ENCODE measurements at places on chromosomes 16 and 17.

- H3K36me3 ChIP-seq = no peaks in the 10 kb centered on the region
- DNase-seq = peak; percentile 84
- peaks cover 12% of the 10 kb centered on the region for H3K4me1 ChIP-seq
- H3K4me3 ChIP-seq = peak overlapping the region; percentile 41
- no peaks in the 10 kb centered on the region for H3K27me3 ChIP-seq
These were observed 1.7 kb downstream of the SPHK1 start for GRCh38 chr17:76385892-76386786.

- no peak overlapping the region for H3K27ac ChIP-seq
- no peaks in the 10 kb centered on the region for H3K36me3 ChIP-seq
- H3K4me3 ChIP-seq = no peak overlapping the region
- no peaks in the 10 kb centered on the region for H3K27me3 ChIP-seq
- no peak for DNase-seq
These were observed 11.8 kb upstream of the ALDH3A1 start for GRCh38 chr17:19759568-19760549.

GRCh38 chr16:27291106-27291505 lies 22.5 kb upstream of the NSMCE1 start:
- H3K4me3 ChIP-seq = no peak overlapping the region
- DNase-seq = no peak
- no peaks in the 10 kb centered on the region for H3K36me3 ChIP-seq
- H3K27ac ChIP-seq = no peak overlapping the region

GRCh38 chr16:78551487-78552085 lies 452.1 kb downstream of the WWOX start:
- DNase-seq = no peak
- H3K27ac ChIP-seq = no peak overlapping the region
- H3K4me3 ChIP-seq = no peak overlapping the region
- H3K27me3 ChIP-seq = no peaks in the 10 kb centered on the region
- no peaks in the 10 kb centered on the region for H3K36me3 ChIP-seq

- no peak for DNase-seq
- no peak overlapping the region for H3K4me3 ChIP-seq
- H3K36me3 ChIP-seq = no peaks in the 10 kb centered on the region
- no peaks in the 10 kb centered on the region for H3K4me1 ChIP-seq
- H3K27ac ChIP-seq = no peak overlapping the region
These were observed 504.2 kb upstream of the PSMD7 start for GRCh38 chr16:73792199-73793020.

- peaks cover 8% of the 10 kb centered on the region for H3K4me1 ChIP-seq
- no peak overlapping the region for H3K4me3 ChIP-seq
- H3K27ac ChIP-seq = no peak overlapping the region
- H3K27me3 ChIP-seq = no peaks in the 10 kb centered on the region
- no peak for DNase-seq
- no peaks in the 10 kb centered on the region for H3K36me3 ChIP-seq
These were observed 137.6 kb upstream of the RCVRN start for GRCh38 chr17:10042589-10043244.

Data from ovary (tissue), 10 donors.